ENCODE measurements at places on chromosomes 12 and 14.

DNA sequence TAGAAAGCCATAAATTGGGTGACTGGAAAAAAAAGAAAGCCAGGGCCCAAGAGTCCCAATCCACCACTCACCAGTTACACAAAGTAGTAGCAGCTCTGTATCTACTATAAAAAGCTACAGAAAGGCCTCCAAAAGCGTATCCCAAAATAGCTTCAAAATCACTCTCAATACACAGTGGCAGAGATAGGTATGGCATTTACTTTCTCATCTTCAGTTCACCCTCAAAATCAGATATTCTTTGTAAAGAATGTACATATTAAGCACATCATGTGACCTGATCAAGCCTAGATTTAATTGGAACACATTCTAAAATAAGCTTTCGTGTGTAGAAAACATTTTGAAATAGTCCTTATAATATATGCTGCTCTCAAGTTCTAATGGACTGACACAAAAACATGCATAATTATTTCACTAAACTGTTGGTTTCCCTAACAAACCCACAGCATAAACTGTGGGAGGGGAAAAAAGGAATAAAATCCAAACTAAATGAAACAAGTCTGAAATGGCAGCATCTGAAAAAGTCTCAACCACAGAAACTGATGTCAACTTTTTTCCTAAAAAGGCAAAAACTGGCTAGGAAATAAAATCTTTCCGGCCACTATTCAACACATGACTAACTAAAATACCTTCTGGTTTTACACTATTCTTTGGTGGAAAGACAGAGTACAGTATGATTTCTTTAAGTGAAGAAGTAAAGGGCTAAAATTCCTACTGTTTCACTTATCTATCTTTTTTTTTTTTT, 25.9 kb downstream of the UBE2N start:
- DNase-seq = no peak

DNA sequence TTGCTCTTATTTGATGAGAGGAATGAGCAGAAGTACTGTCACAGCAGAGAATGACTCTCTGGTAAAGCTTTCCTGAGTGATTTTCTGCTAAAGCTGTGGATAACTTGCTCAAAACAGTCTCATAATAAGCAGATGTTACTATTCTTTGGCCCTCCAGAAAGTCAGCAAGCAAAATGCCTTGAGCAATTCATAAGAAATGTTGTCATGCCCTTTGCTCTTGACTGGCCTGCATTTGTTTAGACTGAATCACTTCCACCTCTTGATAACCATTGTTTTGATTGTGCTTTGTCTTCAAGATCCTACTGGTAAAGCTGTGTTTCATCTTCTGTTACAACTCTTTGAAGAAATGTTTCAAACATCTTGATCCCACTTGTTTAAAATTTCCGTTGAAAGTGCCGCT, 457.9 kb upstream of the FOXG1 start:
- DNase-seq = no peak

GRCh38 chr12:121438905-121439304, 39.0 kb downstream of the RNF34 start:
- no peak for DNase-seq

GRCh38 chr12:110243227-110243626, 37.8 kb upstream of the ATP2A2 start:
- DNase-seq = no peak

GRCh38 chr12:6450091-6450868, 1.6 kb upstream of the TAPBPL start:
- DNase-seq = no peak

- DNase-seq = no peak
These were observed 337 bp downstream of the ZC2HC1C start for GRCh38 chr14:75069811-75070145.

All from HAP-1 (cell line).